Activated CD4-positive, alpha-beta memory T cell treated with anti-CD3 and anti-CD28 coated beads for 36 hours (primary cell): ENCODE measurements at places on chromosomes 5 and 9. TPM values are rescaled to one million over a fixed set of nuclear protein-coding genes. Genes with fewer than 3 reads are reported as not detected.
A peak's percentile ranks its signal among the peaks of the same experiment; 100 is the strongest.

DNA sequence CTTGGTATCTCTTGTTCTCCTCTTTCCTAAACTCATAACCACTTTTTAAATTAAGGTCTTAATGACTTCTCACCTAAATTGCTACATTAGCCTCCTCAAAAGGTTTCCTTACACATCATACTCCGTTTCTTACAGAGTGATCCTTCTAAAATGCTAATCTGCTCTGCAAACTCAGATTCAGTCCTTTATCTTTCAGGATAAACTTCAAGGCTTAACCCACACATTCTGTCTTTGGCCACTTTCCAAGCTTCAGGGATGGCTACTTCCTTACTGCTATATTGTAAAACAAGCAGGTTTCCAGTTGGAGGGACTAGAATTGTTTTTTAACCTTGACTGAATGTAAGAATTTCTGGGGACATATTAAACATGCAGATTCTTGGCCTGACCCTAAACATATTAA is 105.5 kb upstream of the CHD1 start:
- peaks cover 76% of the 10 kb centered on the region for H3K4me1 ChIP-seq
- H3K27ac ChIP-seq = no peak overlapping the region
- no peak overlapping the region for H3K4me3 ChIP-seq
- no peaks in the 10 kb centered on the region for H3K27me3 ChIP-seq

DNA sequence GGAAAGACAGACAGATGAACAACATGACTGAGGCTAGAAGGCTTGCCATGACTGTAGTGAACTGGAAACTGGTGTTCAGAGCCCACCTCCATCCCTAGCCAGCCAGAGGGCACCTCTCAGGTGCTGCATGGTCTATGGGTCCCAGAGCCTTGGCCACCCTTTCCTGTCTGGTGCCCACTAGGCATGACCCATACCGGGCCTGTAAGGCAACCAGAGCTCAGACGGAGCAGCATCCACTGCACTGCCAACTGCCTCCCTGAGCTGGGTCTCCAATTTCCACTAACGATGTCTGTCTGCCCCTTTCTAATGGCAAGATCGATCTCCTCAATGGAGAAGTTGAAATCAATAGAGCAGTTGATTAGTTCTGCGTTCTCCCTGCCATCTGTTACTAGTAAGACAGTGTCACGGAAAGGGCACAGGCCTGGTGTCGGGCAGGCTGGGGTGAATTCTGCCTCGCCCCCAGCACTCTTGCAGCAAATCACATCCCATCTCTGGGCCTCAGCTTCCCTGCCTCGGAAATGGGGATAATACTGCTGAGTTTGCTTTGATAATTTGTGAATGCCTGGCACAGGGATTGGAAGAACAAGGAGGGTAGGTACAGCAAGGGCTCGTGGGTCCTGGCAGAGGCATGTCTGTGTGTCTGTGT is 172.3 kb upstream of the MVB12B start:
- DNase-seq = no peak
- no peaks in the 10 kb centered on the region for H3K36me3 ChIP-seq
- H3K27ac ChIP-seq = no peak overlapping the region
- no peak overlapping the region for H3K4me3 ChIP-seq
- peaks cover 10% of the 10 kb centered on the region for H3K27me3 ChIP-seq
- no peaks in the 10 kb centered on the region for H3K4me1 ChIP-seq

- no peaks in the 10 kb centered on the region for H3K4me1 ChIP-seq
- H3K4me3 ChIP-seq = no peak overlapping the region
- peaks cover 2% of the 10 kb centered on the region for H3K27me3 ChIP-seq
- H3K36me3 ChIP-seq = no peaks in the 10 kb centered on the region
- DNase-seq = no peak
- H3K27ac ChIP-seq = no peak overlapping the region
These were observed 139.5 kb upstream of the SLC27A6 start for GRCh38 chr5:128825826-128826225.

GRCh38 chr5:463952-464351 is 21.0 kb downstream of the EXOC3 start:
- peak; percentile 79 for DNase-seq
- no peaks in the 10 kb centered on the region for H3K27me3 ChIP-seq
- no peak overlapping the region for H3K4me3 ChIP-seq
- H3K36me3 ChIP-seq = peaks cover 49% of the 10 kb centered on the region

GRCh38 chr5:38831909-38832308 is 13.9 kb upstream of the OSMR start:
- H3K4me1 ChIP-seq = no peaks in the 10 kb centered on the region
- DNase-seq = no peak
- no peaks in the 10 kb centered on the region for H3K36me3 ChIP-seq
- H3K27ac ChIP-seq = no peak overlapping the region
- H3K27me3 ChIP-seq = peaks cover 13% of the 10 kb centered on the region
- no peak overlapping the region for H3K4me3 ChIP-seq

GRCh38 chr5:15371184-15371583 is 128.8 kb upstream of the FBXL7 start:
- H3K27me3 ChIP-seq = no peaks in the 10 kb centered on the region
- DNase-seq = no peak
- no peaks in the 10 kb centered on the region for H3K36me3 ChIP-seq
- no peaks in the 10 kb centered on the region for H3K4me1 ChIP-seq
- H3K4me3 ChIP-seq = no peak overlapping the region

GRCh38 chr9:2065704-2066103 is 50.6 kb downstream of the SMARCA2 start:
- H3K27ac ChIP-seq = no peak overlapping the region
- H3K4me3 ChIP-seq = no peak overlapping the region
- no peak for DNase-seq
- H3K27me3 ChIP-seq = no peaks in the 10 kb centered on the region

GRCh38 chr9:4073371-4073770 is 226.5 kb downstream of the GLIS3 start:
- no peaks in the 10 kb centered on the region for H3K36me3 ChIP-seq
- no peak overlapping the region for H3K27ac ChIP-seq
- peaks cover 5% of the 10 kb centered on the region for H3K27me3 ChIP-seq

- DNase-seq = no peak
- H3K4me1 ChIP-seq = peaks cover 7% of the 10 kb centered on the region
- H3K27me3 ChIP-seq = peaks cover 13% of the 10 kb centered on the region
These were observed 86.4 kb upstream of the IFNE start for GRCh38 chr9:21568484-21568883.

GRCh38 chr5:167539747-167540146 is 751.7 kb upstream of the WWC1 start:
- H3K4me1 ChIP-seq = no peaks in the 10 kb centered on the region
- H3K27me3 ChIP-seq = no peaks in the 10 kb centered on the region
- no peak overlapping the region for H3K4me3 ChIP-seq
- H3K27ac ChIP-seq = no peak overlapping the region

DNA sequence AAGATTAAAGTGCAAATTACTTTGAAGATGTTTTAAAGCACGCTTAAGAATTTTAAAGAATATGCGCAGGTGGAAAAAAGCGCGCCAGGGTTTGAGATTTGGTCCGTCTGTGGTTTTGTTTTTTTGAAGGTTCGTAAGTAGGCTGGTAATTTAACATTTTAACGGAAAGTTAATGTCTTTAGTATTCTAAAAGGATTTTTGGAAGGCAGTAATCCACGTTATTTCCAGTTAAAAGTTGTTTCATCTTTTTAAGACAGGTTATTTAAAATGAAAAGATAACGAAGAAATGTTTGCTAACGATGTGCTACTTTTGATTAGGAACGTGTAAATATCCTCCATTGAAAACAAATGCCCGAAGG is 1.9 kb downstream of the DMRT1 start:
- H3K4me3 ChIP-seq = no peak overlapping the region
- H3K27ac ChIP-seq = no peak overlapping the region
- DNase-seq = no peak
- H3K36me3 ChIP-seq = no peaks in the 10 kb centered on the region
- H3K27me3 ChIP-seq = peaks cover 54% of the 10 kb centered on the region
- peaks cover 20% of the 10 kb centered on the region for H3K4me1 ChIP-seq

GRCh38 chr5:124745007-124745927 is 1.2 kb downstream of the ZNF608 start:
- no peak for DNase-seq
- H3K36me3 ChIP-seq = no peaks in the 10 kb centered on the region
- H3K27me3 ChIP-seq = peaks cover 31% of the 10 kb centered on the region
- no peak overlapping the region for H3K27ac ChIP-seq

DNA sequence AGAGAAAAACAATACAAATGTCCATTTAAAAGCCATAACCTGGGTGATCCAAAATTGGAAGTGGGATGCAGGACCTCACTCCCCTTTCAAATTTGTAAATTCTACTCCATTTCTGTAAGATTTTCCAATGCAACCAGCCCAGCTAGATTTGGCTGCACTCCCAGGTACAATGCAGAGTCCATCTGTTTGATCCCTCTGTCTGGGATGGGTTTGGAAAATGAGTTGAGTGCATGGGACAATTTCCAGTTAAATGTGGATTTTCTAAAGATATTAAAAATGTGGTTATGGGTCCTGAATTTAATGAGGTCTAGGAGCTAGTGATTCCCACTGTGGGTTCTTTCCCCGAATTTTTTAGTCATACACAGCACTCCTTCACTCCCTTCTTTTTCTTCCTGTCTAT is 104.0 kb upstream of the ATP10B start:
- H3K27ac ChIP-seq = no peak overlapping the region

Gene STPG3
- total RNA-seq = not detected

Gene MCIDAS
- total RNA-seq = not detected

Gene RPS14
- 3,748 TPM for total RNA-seq

Gene ZNF883
- total RNA-seq = 0.29 TPM
